ENCODE measurements at places on chromosomes 6 and 20.

- DNase-seq: no peak
Measured at GRCh38 chr6:168169624-168170023, 90.6 kb upstream of the FRMD1 start.

- no peak for DNase-seq
Measured at GRCh38 chr6:67679566-67680296, 955.4 kb upstream of the ADGRB3 start.

GRCh38 chr6:73139681-73140383 is 85.5 kb downstream of the KHDC1L start:
- DNase-seq: no peak

DNA sequence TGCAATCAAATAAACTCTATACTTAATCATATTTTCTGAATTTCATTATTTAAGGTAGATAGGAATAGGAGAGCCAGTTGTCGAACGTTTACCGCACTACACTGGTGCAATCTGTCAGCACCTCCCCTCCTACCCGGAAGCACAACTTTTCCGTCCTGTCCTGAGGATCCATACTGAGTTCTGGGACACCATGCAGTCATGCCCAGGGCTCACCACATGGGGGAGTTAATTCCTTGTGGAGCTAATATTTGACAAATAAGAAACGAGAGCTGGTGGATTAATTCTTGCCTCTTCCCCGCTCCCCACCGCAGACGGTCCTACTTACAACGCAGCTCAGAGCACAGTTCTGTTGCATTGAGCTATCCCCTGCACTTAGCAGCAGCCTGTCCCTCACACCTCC is 107.7 kb upstream of the RALGAPA2 start:
- peak; percentile 25 for DNase-seq

- DNase-seq: no peak
Measured at GRCh38 chr6:1089859-1090258, 222.0 kb upstream of the FOXQ1 start.

- DNase-seq: no peak
Measured at GRCh38 chr6:13660893-13661292, 45.8 kb downstream of the NOL7 start.

DNA sequence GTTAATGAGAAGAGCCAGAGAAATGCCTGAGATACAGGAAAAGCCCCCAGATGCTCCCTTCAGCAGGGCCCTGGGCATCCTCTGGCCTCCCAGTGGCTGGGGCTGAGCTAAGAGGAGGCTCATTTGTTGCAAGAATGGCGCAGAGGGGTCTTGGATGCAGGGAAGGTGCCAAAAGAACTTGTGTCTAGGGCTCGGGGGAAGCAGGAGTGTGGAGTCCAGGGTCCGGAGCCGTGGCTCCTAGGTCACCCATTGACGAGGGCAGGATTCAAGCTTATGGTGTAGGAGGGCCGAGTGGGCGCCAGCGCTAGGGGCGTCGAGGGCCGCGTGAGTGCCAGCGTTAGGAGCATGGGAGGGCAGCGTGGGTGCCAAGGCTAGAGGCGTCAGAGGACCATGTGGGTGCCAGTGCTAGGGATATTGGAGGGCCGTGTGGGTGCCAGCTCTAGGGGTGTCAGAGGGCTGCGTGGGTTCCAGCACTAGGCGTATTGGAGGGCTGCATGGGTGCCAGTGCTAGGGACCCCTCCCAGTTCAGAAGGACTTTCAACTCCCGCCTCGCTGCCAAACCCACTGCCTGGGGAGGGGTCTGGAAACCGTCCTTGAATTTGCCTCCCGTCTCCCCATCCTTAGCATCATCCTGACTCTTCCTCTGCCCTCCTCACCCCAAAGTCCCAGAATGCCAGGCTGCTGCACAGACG is 250.5 kb upstream of the AFDN start:
- DNase-seq: no peak

GRCh38 chr6:100296810-100297544 is 167.7 kb downstream of the SIM1 start:
- no peak for DNase-seq

DNA sequence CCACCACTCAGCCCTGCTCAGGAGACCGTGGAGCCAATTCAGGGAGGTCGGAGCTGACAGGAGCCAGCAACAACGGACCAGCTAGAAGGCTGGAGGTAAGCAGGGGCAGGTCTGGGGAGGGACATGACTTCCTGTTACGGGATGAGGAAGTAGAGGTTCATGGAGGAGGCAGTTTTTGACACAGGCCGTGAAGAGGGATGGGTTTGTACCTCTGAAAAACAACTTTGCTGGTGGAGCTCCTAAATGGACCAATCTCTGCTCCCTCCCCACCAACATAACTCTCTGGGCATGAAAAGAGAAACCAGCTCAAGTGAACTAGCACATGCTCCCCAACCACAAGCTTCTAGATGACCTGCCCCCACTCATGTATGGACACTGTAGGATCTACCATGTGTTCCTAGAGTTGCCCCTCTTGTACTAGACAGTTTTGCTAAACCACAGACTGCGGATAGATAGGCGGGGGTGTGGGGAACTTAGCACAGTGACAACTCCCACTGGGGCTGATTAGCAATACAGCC is 31.4 kb downstream of the RALGAPA2 start:
- peak; percentile 49 for DNase-seq

DNA sequence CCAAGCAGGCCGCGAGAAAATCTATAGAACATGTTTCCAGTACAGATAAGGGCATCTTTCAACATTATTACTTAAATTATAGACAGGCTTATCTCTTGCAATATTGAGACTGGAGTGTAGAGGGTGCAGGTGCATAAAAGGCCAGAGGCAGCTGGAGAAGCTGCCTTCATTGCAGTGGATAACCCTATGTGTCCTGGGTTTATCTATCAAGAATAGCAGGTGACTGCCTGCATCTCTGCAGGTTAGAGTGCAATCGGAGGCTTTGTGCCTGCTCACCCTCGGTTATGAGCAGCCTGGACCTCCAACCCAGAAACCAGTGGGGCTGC is 28.7 kb upstream of the ECI2 start:
- DNase-seq: no peak

GRCh38 chr20:48478370-48478769 is 349.4 kb downstream of the PREX1 start:
- DNase-seq: no peak

Measured in inflammatory macrophage (primary cell).